ENCODE measurements at places on chromosomes 7 and 10.

- no peak for DNase-seq
Measured at GRCh38 chr7:15525652-15526263, 36.1 kb downstream of the AGMO start.

DNA sequence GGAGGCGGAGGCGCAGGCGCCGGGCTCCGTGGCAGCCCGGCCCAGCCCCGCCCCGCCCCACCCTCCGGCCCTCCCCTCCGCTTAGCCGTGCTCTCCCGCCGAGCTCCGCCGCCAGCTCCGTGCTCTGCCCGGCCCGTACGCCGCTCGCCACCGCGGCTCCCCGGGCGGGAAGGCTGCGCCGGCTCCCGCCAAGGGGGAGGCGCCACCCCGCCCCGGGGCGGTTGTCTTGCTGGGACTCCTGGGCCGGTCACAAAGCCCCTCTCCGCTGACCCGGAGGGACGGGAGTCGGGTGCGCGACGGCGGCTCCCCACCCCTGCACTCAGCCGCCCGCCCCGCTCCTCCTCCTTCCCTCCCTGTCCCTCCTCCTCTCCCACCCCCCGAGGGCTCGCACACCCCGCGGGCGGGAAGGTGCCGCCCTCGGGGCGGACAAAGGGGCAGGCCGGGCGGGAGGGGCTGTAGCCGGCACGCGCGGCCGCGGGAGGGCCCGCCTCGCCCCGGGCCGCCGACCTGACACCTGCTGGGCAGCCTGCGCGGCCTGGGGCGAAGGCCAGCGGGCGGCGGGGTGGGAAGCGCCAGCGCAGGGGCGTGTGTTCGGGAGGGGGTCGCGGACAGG lies 11.5 kb upstream of the SP8 start:
- DNase-seq: no peak

DNA sequence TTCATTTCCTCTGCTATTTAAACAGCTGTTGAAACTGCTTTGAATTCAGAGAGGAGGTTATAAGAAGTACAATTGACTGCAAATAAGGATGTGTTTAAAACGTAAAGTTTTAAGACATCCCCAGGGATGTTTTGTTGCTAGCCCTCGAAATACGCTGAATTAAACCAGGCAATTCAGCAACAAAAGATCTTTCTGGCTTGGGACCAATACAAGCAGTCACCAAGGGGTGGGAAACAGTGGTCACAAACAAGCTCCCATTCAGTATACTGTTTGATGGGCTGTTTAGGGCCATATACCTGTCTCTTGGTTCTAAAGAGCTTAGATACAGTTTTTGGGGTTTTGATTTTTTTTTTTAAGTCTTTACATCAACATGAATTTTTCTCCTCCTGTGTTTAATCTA lies 446.3 kb upstream of the POT1 start:
- no peak for DNase-seq

GRCh38 chr10:6595499-6595898 lies 15.4 kb upstream of the PRKCQ start:
- DNase-seq: no peak

- no peak for DNase-seq
Measured at GRCh38 chr7:105297985-105298384, 90.7 kb downstream of the SRPK2 start.

DNA sequence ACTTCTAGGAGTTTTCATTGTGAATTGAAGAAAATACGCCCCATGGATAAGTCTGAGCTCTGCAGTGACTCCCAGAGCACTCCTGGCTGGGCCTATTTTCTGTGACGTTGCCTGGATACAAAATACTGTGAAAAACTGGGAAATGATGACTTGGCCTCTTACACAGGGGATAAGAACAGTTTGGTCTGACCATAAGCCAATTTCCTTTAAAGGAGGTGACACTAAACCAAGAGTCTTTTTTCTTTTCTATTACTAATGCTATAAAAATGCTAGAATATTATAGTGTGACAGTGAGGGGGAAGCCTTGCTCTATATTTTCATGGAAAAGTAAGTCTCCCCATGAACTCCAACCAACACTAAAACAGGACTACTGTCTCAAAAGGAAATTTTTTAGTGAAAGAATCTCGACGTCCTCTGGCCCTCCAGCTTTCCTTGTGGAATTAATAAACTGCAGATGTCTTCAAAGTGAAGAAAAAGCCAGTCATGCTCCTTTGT lies 45.5 kb downstream of the MYOF start:
- peak; percentile 95 for DNase-seq
